ENCODE measurements at places on chromosomes 13 and 19.

DNA sequence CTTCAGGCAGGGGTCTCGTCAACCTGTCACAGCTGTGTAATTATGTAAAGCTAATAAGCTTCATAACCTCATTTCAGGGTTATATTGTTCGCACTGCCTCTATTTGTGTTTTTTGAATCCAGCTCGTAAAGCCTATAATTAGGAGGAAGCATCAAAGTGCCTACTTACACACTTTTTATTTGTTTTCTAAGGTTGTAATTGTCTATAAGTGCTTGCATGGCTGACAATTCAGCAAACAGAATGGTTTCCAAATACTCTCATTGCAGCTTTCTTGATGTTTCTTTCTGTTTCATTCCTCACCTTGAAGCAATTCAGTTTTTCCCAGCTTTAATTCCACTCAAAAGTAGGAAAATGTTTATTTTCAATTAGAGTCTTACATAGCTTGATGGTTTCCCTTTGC is 336.3 kb downstream of the HS6ST3 start:
- no peak for DNase-seq

DNA sequence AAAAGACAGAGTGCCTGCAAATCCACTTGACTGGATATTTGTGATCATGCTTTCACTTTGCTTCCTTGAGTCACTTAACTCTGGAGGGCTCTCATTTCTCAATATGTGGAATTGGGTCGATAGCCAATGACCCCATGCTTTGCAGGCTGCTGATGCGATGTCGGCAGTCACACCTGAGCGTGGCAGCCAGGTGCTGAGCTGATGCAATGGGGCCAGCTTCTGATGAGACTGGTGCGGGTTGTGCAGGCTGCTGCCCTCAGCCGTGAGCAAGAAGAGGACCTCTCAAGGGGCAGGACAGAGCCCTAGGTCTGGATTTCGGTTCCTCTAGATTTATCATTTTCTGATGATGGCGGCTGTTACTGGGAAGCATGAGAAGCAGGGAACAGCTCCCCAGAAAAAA is 334.1 kb downstream of the TEX29 start:
- DNase-seq = no peak

DNA sequence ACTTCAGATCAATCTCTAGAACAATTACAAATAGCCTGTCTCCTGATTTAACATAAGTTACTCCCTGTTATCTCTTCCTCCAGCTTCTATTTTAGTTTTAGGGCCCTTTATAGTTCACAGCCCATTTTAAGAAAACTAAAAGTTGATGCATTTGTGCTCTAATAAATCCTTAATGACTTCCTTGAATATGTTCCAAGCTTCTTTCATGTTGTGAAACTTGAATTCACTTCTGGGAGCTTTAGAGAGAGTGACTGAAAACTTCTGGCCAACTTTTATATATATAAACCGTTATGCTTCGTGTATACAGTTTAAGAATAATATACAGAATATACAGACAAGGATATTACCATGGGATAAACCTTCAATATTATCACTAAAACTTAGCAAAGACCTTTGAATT is 366.8 kb downstream of the TBC1D4 start:
- no peak for DNase-seq

- DNase-seq = no peak
These were observed 58.5 kb downstream of the TRPM4 start for GRCh38 chr19:49216071-49216470.

- DNase-seq = no peak
These were observed 3.8 kb upstream of the IFNL4 start for GRCh38 chr19:39252458-39252857.
